ENCODE measurements at places on chromosomes 5 and 9.

DNA sequence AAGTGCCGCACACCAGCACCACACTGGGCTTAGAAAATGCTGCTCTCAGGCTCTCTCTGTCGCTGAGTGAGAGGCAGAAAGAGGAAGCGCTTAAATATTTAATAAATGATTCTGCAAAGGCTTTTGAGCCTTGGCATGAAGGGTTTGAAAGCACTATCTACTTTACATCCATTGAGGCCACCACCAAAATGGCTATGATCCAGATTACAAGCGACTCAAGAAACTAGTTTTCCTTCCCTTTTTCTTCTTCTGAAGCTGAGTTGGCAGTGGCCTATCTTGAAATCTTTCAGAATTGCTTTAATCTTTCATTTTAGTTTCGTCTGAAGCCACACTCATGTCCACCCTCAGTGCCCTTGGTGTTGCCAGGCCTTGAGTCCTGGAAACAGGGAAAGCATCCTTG lies 59.5 kb downstream of the EBF1 start:
- no peak for DNase-seq

GRCh38 chr5:90888511-90889324 lies 330.1 kb downstream of the ADGRV1 start:
- no peak for DNase-seq

DNA sequence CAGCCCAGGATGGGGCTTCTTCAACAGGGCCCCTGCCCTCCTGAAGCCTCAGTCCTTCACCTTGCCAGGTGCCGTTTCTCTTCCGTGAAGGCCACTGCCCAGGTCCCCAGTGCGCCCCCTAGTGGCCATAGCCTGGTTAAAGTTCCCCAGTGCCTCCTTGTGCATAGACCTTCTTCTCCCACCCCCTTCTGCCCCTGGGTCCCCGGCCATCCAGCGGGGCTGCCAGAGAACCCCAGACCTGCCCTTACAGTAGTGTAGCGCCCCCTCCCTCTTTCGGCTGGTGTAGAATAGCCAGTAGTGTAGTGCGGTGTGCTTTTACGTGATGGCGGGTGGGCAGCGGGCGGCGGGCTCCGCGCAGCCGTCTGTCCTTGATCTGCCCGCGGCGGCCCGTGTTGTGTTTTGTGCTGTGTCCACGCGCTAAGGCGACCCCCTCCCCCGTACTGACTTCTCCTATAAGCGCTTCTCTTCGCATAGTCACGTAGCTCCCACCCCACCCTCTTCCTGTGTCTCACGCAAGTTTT lies 23.6 kb downstream of the PCDHGC5 start:
- peak; percentile 87 for DNase-seq

DNA sequence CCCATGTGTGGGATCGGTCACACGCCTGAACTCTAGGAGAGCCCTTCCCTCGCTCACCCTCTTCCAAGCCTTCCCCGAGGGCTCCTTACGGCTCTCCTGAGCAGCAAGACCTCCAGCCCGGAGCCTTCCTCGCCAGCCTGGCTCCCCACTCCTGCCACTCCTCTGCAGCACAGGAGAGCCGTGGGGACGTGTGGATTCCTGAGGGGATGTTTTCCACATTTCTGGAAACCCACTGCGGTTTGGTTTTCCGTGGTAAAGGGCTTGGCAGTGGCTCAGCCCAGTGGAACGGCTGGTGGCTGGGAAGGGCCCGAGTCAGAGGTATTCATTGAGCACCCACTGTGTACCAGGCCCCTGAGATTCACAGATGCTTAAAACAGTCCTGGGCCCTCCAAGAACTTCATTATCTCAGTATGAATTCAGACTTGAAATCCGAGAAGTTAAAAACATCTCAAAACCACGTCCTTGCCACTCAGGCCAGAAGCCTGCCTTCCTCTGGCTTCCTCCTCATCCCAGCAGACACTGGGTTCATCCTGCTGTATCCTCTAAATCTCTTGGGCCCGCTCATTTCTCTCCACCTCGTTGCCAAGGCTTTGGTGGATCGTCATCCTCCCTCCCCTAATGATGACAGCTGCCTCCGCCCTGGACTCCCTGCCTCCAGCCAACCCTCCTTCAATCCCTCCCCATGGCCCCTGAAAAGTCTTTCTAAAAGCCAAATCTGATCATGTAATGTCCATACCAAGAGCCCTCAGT lies 109.6 kb downstream of the FGF18 start:
- DNase-seq: no peak

DNA sequence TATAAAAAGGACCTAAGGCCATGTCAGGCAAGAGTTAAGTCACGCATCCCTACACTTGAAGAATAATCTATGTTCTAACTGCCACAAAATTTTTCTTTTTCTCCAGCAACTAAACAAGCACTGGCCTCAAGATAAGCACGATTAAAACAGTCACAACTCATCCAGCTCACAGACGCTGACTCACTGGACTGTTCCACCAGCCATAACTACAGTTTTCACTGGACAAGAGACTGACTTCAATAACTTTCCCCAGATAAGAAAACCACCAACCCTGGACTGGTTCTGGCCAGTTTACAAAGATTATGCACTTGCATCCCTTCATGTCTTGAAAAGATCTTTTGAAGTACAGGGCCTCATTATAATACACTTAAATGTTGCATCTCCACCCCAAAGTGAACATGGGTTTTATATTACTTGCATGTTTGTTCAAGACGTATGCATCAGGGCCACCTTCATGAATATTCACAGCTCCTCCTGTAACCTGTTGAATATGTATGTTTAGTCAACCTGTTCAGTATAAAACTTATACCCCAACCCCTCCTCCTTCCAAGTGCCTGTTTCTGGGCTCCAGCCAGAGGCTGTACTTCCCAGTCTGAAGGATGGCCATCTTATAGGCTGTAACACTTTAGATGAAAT lies 129.3 kb upstream of the EPB41L4A start:
- no peak for DNase-seq

DNA sequence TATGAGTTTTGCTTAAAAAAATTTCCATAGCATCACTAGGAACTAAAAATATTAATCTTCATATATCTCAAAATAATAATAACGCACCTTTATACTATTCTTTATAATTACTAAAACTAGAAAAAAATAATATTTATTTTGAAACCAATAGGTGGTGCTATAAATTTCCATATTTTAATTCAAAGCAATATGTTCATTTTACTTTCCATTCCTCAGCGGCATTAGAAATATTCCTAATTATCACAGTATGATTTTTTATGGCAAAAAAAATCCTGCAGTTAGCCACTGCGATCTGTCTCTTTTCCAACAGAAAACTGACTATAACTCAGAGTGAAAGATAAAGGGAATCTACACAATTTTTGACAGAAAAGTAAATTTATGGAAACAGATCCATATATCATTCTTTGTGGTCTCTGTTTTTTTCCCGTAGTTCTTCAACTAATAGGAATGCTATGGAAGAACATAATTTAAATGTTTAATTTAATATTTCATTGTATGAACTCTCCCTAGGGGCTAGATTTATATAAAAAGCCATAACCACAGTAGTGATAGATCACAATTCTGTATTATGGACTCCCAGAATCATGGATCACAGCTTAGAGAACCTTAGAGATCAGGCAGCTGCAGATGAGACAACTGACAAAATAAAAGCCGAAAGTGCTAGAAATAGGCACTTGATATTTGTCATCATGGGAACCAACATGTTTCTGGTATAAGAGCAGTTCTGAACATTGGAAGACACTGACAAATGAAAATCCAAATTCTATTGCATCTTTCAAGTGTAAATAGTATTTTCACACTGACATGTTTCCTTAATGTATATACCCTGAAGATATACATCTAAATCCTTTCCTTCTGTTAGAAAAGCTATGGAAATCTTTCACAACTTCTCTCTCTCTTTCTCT lies 167.7 kb upstream of the MPDZ start:
- no peak for DNase-seq

GRCh38 chr5:18745042-18745987 lies 1111.1 kb downstream of the TAF11L14 start:
- DNase-seq: no peak

- DNase-seq: no peak
Measured at GRCh38 chr5:717143-717542, 24.0 kb upstream of the TPPP start.

- DNase-seq: no peak
Measured at GRCh38 chr5:159241946-159242552, 21.0 kb upstream of the UBLCP1 start.

DNA sequence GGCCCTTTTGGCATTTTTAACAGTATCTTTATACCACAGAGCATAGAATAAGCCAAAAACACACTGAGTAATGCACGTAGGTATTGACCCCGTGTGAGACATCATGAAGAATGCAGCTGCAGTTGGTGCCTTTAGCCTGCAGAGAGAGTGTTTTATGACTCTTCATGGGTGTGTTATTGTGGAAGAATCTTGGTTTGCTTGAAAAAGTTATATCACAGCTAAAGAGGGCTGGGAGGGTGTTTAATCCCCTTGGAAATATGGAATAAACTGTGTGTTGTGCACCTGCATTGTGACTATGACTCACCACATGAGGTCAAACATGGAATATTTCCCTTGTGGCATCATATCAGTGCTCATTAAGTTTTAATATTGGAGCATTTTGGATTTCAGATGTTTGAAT lies 458.7 kb downstream of the CDH9 start:
- no peak for DNase-seq

DNA sequence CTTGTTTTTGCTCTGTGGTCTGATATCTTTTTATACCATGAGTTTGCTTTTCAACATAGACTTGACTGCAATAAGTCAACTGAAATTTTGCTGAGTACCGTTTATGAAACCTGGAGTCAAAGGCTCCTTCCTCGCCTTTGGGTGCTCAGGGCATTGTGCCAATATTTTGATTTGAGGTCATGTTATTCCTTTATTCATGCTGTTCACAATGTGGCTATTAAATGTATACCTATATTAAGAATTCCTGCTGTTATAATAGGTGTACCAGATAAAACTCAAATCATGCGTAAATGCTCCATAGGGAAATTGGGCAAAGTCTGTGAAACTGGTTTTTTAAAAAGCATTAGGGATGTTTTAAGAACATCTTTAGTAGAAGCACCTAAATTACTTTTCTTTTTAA lies 334.0 kb upstream of the NUDT12 start:
- no peak for DNase-seq

- no peak for DNase-seq
Measured at GRCh38 chr5:72486371-72486770, 20.8 kb downstream of the ZNF366 start.

DNA sequence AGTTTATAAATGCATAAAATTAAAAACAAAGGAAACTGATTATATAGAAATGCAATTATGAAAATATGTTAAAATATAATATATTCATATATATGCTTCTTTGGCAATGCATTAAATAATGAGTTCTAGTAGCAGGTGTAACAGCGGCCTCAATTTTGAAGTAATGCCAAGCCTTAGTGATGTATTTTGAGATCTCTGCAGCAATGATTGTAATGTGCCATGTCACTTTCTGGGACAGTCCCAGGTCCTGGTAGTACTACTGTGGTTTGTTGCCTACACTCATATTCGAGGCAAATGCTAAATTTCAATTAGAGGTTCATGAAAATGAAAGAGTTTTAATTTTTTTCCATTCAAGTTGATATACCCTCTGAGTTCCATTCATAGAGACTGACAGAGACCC lies 75.8 kb upstream of the ORM1 start:
- no peak for DNase-seq

DNA sequence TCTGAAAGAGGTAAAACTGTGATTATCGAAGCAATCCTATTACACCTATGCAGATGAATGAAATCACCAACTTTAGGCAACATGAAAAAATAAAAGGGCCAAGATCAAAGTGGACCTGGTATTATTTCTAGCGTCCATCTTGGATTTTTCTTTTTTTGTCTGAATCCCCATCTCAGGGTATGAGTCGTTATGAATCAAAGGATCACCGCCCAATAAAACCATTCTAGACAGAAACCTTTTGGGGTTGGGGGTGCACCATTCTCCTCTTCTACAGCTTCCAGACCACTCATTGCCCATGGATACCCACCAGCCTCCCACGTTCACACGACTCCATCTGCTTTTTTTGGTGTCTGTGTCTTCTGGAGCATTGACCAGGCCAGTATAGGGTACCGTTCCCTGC lies 33.4 kb downstream of the MAP1B start:
- DNase-seq: no peak

DNA sequence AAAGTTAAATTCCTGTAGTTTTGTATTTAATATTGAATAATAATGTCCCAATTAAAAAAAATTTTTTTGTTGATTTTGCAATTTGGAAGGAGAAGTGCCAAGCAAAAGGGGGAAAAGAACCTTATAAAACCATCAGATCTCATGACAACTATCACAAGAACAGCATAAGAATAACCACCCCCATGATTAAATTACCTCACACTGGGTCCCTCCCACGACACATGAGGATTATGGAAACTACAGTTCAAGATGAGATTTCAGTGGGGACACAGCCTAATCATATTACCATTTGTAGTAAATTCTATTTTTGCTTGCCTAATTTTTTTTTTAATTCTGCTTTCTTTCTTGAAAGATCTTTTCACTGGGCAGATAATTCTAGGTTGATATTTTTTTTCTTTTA lies 33.4 kb upstream of the FCHO2 start:
- no peak for DNase-seq
